ENCODE measurements at places on chromosomes 4 and X.

DNA sequence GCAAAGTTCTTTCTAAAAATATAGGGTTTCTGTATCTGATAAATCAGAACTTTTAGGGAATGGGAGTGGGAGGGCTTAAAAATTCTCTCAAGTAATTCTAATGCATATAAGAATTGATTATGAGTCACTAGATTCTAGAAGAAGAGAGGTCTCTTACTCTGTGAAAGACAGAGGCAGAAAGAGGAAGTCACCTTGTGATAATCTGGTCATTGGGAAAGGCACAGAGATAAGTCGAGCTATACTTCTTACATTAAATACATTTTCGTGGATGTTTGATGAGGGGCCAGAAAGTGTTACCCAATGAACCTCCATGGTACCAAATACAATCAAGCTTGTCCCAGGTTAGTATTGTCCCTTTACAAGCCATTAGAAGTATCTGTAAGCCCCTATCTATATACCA lies 134.4 kb downstream of the MAD2L1 start:
- no peak for DNase-seq

DNA sequence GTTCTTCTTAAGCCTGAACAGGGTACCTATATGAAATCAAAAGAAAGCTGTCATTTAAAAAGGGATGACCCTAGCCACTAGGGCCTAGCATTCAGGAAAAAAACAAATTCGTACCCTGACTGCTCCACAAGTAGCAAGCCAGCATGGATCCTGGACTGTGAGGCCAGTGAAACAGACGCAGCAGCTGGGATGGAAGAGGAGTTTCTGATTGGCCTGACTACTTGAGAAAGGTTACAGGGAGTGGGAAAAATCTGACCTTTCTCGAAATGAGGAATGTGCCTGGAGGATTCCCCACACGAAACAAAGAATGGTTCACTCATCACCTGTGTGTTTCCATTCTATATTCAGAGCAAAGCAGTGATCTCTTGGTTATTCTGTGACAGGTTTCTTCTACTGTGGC lies 87.6 kb upstream of the JADE1 start:
- DNase-seq: no peak

- no peak for DNase-seq
These were observed 126.7 kb downstream of the HTR2C start for GRCh38 chrX:114710571-114710970.

- no peak for DNase-seq
These were observed 1138.4 kb downstream of the PCDH19 start for GRCh38 chrX:99271641-99272040.

Measured in stimulated activated CD4-positive, alpha-beta T cell treated with anti-CD3 and anti-CD28 coated beads, Interleukin-2, amount 100 ng/mL, for 4 hours (primary cell).